ENCODE measurements at places on chromosomes 6 and 20.

GRCh38 chr6:43907789-43908472, 137.9 kb downstream of the VEGFA start:
- DNase-seq = no peak

GRCh38 chr6:14965424-14966075, 280.3 kb upstream of the JARID2 start:
- DNase-seq = no peak

DNA sequence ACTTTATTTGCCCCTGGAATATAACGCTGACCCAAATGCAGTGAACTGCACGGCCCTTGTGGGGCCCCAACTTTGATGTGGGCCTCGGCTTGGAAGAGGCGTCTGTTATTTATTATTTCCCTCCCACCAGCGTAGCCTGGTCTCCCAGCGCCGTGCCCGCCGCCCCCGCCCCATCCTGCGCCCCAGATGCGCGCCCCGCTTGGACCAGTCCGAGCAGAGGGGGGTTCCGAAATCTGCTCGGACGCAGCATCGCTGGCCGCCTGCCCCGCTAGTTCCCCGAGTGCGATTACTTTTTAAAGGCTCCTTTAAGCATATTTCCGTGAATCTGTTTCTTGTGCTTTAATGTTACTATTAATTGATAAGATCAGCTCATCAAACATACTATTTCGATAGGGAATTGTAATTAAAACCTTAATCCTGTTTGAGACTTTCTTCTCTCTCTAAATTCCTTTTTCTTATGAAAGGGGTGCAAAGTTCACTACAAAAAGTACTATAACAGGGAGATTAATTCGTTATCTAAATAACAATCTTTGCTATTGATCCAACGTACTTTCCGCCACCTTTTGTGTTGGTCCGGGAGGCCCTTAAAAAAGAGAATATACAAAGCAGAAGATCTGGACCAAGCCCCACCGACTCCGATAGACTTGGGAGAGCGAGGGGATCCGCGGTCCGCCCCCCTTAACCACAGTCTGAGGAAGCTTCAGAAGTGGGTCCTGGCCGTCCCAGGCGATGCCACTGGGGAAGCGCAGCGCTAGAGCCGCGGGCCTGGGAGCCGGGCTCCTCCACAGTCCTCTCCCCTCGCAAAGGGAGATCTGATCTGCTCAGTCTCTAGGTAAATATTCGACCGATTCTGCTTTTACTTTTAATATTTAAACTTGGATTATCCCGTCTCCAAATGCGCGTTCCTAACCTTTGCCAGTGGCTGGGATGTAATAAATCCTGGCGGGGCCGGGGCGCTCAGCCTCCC, 10.2 kb downstream of the POU3F2 start:
- DNase-seq = no peak

GRCh38 chr6:70806086-70806485, 138.4 kb downstream of the SMAP1 start:
- DNase-seq = no peak

GRCh38 chr20:20414640-20415220, 46.8 kb downstream of the INSM1 start:
- DNase-seq = no peak

DNA sequence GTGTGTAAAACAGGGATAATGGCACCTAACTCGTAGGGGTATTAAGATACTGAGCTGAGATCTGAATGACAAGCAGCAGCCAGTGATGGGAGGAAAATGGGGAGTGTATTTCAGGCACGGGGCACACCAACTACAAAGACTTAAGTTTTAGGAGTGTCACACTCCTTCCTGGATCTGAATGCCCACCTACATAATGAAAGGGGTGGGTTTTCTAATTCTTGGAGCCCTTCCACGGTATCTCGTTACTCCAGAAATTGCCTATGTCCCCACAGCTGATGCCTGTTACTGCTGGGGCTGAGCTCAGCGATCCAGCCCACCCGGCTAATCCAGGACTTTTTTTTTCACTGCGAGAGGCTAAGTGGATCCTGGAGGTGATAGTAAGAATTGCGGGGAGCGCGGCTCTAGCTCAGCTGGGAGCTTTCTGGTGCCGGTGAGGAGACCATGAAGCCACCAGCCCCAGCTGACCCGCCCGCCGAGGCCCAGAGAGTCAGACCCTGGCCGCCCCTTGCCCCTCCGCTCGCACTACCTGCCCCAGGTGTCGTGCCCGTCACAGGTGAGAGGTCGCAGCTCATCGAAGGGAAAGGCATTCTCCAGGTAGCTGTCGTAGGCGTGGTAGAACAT, 727 bp downstream of the EDEM2 start:
- peak; percentile 22 for DNase-seq

DNA sequence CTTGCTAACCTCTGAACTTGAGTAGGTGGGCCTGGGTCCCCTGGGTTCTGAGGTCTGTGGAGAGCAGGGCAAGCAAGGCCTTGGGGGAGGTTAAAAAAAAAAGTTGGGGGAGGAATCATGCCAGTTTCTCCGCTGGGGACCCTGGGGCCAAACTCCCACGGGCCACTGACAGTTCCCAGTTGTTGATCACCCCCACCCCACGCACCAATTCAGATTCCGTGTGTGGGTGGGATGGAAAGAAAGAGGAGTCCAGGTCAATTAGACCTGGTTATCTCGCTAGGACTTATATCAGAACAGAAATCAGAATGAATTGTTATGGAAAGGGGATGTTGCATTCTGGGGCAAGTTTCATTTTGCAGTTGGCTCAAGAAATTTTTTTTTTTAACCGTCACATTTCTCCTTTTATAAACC, 46.7 kb upstream of the SUPT3H start:
- peak; percentile 36 for DNase-seq

GRCh38 chr6:129637340-129638054, 72.5 kb downstream of the ARHGAP18 start:
- DNase-seq = no peak

GRCh38 chr6:52411911-52412310, 8.2 kb upstream of the EFHC1 start:
- DNase-seq = no peak

- DNase-seq = no peak
Measured at GRCh38 chr6:113451049-113451448, 406.1 kb upstream of the MARCKS start.

DNA sequence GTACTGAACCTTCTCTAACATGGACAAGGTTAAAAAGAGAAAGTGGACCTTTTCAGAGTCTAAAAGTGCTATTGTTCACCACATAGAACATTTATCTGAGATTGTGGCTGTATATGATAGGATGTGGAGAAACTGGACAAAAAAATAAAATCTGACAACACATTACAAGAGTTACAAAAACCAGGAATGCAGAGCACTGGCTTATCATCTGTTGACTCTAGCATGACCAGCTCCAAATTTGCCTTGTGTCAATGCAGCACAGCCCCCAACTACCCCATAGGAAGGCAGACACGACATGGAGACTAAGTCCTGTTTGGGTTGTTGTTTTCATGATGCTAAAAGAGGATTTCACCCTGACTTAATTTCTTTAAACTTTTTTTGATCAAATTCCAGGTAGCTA, 436.9 kb upstream of the MARCKS start:
- no peak for DNase-seq

DNA sequence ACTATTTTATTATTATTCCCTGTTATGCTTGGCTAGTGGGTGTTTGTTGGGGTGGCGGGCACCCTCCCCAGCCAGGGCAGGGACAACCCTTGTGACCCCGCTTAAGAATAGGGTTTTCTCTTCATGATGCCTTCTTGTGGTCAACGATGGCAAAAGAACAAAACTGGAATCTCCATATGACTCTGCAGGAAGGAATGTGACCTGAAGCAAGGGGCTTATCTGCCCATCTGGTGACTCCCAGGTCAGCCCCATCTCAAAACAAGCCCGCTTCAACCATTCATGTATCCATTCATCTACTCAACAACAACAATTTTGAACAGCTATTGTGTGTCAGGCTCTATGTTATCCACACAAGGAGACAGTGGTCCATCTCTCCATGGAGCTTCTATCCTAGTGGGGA, 30.9 kb upstream of the TGM6 start:
- DNase-seq = no peak

- DNase-seq = no peak
Measured at GRCh38 chr20:49006446-49006980, 39.6 kb upstream of the CSE1L start.

GRCh38 chr20:12849225-12849910, 159.4 kb upstream of the SPTLC3 start:
- DNase-seq = no peak
